ENCODE measurements at places on chromosomes 6 and 20. TPM values are rescaled to one million over a fixed set of nuclear protein-coding genes. Genes with fewer than 3 reads are reported as not detected.

The NCOA3 gene
- 49.3 TPM for total RNA-seq

The SLC52A3 gene
- total RNA-seq, result 1.4 TPM

The FHL5 gene
- 13.2 TPM for total RNA-seq

The C20orf144 gene
- not detected for total RNA-seq

The TPBG gene
- total RNA-seq, result 15.5 TPM

The SLC22A1 gene
- 1.1 TPM for total RNA-seq

The NKAIN2 gene
- total RNA-seq, result 48.4 TPM

The CFAP61 gene
- total RNA-seq, result 0.40 TPM

The ABHD16B gene
- total RNA-seq, result not detected

The TSPO2 gene
- total RNA-seq, result 0.53 TPM

The EEF1A2 gene
- 0.45 TPM for total RNA-seq

The FAM209B gene
- total RNA-seq, result not detected

The OR2H1 gene
- total RNA-seq, result not detected

The FOXC1 gene
- 61.8 TPM for total RNA-seq

The LRRC73 gene
- 1.2 TPM for total RNA-seq

The FLRT3 gene
- 29.3 TPM for total RNA-seq

The DEFB132 gene
- total RNA-seq, result not detected

The GPR6 gene
- not detected for total RNA-seq

The GSTA4 gene
- 24.1 TPM for total RNA-seq

The CRIP3 gene
- total RNA-seq, result 3.8 TPM

The SEMG1 gene
- total RNA-seq, result not detected

The IFNGR1 gene
- 95.2 TPM for total RNA-seq

The TPX2 gene
- 0.71 TPM for total RNA-seq

The UBD gene
- total RNA-seq, result 4.1 TPM

The C6orf141 gene
- total RNA-seq, result 7.6 TPM

The RNF8 gene
- total RNA-seq, result 15.7 TPM

The ID4 gene
- total RNA-seq, result 37.0 TPM

The BMP5 gene
- 1.3 TPM for total RNA-seq

The IRAK1BP1 gene
- total RNA-seq, result 5.2 TPM

The CLPSL2 gene
- not detected for total RNA-seq

The HTR1B gene
- total RNA-seq, result 0.62 TPM

The PPP1R16B gene
- 7.5 TPM for total RNA-seq

The IYD gene
- total RNA-seq, result not detected

The CRISP3 gene
- total RNA-seq, result 1.1 TPM

The HTR1E gene
- total RNA-seq, result not detected

The ALDH8A1 gene
- 3.3 TPM for total RNA-seq

The TUBB1 gene
- total RNA-seq, result 1.0 TPM

The PRL gene
- total RNA-seq, result 0.36 TPM

The TBXT gene
- total RNA-seq, result not detected

The OLIG3 gene
- not detected for total RNA-seq

The SH3BGRL2 gene
- 35.9 TPM for total RNA-seq

The CSE1L gene
- 39.5 TPM for total RNA-seq

The TCF21 gene
- total RNA-seq, result 0.80 TPM

The DEFB125 gene
- not detected for total RNA-seq

The ACTR5 gene
- 8.5 TPM for total RNA-seq

The KCNG1 gene
- total RNA-seq, result 3.5 TPM

The BPIFB3 gene
- not detected for total RNA-seq

The TINAG gene
- 0.31 TPM for total RNA-seq

The PTCRA gene
- 0.40 TPM for total RNA-seq

The CRYBG1 gene
- 10.7 TPM for total RNA-seq

The ANGPT4 gene
- total RNA-seq, result 0.27 TPM

The GPX5 gene
- total RNA-seq, result not detected

The PRDM13 gene
- total RNA-seq, result not detected

The ARHGAP40 gene
- total RNA-seq, result not detected

The HSPA1A gene
- total RNA-seq, result 195 TPM
